ENCODE measurements at places on chromosomes 7 and 10.

- DNase-seq: no peak
Observed at GRCh38 chr10:71220689-71221540, 8.5 kb downstream of the UNC5B start.

GRCh38 chr7:37901890-37902524 is 14.6 kb downstream of the SFRP4 start:
- DNase-seq: no peak

DNA sequence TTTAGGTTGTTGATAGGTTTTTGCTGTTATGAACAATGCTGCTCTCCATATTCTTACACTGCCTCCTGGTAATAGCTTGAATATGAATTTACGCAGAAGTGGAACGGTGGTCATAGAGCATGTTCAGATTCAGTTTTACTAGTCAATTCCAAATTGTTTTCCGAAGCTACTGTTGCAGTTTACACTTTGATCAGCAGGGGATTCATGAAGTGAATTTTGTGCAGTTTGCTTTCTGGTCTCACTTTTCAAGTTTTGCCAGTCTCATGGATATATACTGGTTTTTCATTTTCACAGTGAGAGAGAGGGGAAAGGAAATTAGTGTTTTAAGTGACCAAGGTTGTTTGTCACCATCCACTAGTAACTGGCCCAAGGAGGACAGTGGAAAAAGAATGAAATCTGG is 171.3 kb downstream of the PRKCQ start:
- DNase-seq: no peak

GRCh38 chr10:132272231-132272971 is 35.3 kb downstream of the STK32C start:
- DNase-seq: no peak

- DNase-seq: no peak
Observed at GRCh38 chr7:128122576-128123290, 91.5 kb upstream of the LRRC4 start.

DNA sequence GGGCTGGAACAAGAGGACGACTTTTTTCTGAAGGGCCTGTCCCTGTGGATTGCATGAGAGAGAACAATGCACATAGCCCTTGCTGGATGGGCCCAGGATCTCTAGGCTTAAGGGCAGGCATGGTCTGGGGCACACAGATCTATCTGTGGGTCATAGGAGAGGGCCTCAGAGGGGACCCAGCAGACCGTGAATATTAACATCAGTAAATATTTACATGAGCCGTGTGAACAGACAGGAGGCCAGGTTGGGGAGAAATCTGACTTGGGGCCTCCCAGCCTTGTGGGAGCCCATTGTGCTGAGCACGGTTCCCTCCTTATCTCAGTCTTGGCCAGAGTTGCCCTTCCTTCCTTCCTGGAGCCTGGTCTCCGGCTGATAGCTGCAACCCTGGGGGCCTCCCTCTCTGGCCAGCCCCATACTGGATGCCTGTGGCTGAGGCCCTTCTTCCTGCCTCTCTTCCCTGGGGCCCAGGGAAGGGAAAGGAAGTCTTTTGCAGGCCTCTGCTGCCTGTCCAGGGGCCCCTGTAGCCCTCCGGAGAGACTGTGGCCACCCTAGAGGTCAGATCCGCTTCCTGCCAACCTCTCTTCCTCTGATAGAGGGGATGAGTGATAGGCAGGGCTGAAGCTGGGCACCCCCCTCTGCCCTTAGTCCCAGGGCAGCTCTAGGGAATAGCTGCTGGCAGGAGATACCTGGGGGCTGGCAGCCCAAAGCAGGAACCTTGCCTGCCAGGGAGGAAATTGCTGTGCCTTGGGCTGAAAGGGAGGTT is 44.5 kb upstream of the TRIM8 start:
- DNase-seq: no peak

GRCh38 chr7:41110186-41110585 is 592.7 kb downstream of the INHBA start:
- DNase-seq: no peak

DNA sequence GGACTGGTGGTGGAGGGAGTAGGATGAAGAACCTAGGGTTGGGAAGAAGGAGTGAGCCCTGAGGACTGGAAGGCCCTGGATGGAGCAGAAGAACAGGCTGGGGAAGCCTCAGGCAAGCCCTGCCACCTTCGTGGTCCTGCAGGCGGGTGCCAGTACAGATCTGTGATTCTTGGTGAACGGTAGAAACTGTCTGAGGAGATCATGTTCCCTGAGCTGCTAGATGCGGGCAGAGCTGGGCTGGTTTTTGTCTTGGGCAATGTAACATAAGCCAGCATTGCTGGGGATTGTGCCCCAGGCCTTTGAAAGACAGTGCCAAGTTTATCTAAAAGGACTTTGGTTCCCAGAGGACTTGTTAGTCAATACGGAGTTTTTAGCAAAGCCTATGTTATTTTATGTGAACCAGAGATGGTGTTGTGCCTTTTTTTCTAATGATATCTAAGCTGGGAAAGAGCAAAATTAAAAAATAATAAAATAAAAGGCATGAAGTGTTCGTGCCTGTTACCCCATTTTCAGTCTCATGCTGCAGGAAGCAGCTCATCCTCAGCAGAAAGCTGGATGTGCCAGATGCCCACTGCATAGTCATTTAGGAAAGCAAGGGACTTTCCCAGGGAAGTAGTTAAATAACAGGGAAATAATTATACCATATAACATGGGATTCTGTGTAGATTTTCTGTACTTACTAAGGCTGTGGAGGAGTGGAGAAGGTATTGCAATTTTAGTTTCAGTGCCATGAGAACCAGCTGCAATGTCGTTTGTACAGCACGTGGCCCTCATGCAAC is 24.4 kb upstream of the FIGNL1 start:
- no peak for DNase-seq

DNA sequence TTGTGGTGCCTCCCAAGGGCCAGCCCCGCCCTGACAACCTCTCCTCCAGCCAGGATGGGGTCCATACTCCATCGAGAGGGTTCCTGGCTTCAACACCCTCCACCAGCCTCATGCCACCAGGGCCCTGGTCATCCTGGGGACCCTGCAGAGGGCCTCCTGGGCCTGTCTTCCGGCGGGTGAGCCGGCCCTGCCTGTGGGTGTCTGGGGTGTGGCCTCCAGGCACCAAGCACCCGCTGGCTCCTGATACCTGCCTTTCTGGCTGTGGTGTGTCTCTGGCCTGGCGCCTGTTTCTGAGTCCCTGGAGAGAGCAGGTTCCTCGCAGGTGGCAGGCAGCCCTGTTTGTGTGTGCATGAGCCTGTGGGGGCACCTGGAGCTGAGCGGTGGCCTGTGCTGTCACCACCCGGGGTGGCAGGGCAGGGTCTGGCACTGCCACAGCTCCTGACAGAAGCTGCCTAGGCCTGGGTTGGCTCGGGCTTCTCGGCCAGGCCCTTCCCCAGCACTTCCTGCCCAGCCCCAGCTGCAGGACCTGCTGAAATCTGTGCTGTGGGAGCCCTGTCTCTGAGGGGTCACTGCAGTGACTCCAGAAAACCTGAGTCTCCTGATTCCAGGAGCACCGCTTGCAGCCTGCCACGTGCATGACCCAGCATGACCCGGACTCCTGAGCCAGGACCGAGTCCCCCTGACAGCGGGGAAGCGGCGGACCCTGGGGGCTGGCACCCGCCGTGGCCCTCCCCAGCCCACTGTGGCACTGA is 18.4 kb downstream of the ADAM8 start:
- DNase-seq: no peak

DNA sequence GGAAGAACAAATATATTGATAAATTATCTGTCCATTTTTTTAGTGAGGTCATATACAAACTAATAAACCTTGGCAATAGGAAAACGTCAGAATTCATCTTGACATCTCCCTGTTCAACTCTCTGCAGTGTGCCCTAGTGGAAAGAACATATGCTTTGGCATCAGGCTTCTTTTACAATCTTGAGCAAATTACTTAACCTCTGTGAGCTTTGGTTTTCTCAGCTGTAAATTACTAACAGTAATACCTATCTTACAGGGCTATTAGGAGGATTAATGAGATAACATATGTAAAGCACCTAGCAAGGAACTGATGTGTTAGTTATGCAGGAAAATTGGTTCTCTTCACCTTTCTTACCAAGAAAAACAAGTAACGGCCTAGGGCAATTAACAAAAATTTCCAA is 161.8 kb downstream of the PHTF2 start:
- peak; percentile 32 for DNase-seq

DNA sequence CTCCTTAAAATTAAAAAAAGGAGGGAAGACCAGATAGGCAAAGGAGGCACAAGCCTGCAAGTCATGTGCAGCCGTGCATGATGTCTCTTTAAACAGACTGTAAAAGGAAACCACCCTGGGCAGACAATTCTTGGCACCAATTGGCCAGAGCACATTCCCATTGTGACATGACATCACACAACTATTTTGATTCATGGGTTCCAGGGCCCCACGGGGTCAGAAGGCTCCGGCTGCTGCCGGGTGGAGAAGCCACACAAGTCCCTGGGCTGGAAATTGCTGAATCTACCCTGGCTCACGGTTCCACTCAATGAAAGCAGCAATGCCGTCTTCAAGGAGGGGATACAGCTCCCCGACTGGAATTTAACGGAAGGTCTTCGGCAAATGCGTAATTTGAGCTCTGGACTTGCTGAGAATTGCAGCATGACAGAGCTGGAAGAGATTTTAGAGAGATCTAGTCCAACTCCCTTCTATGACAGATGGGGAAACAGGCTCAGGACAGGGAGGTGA is 140.5 kb downstream of the PRKAG2 start:
- DNase-seq: peak; percentile 46

- DNase-seq: no peak
Observed at GRCh38 chr10:5143137-5143536, 41.8 kb downstream of the AKR1C8 start.

All from NCI-H82 (cell line).